Colonic mucosa (tissue), 4 donors: ENCODE measurements at places on chromosomes 3 and 15.

DNA sequence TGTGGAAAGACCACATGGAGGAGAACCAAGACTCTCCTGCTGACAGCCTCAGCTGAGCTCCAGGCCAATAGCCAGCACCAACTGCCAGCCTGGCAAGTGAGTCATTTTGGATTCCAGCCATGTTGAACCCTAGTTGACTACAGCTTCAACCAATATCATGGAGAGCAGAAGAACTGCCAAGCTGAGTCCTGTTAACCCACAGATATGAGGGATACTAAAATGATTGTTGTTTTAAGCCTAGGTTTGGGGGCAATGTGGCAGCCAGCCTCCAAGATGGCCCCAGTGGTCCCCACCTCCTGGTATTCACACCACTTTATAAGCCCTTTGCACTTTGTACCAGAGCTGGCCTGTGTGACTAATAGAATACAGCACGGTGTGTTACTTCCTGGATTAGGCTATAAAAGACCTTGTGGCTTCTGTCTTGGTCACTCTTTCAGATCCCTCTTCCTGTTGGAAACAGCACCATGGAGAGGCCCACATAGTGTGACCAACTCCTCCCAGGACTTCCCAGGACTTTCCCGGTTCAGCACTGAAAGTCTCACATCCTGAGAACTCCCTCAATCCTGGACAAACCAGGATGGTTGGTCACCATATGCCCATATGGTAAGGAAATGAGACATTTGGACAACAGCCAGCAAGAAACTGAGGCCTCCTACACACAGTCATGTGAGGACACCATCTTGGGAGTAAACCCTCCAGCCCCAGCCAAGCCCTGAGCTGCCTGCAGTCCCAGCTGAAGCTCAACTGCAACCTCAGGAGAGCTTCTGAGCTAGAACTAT lies 32.4 kb upstream of the CDV3 start:
- DNase-seq: peak; percentile 66

- DNase-seq: no peak
These were observed 136.0 kb upstream of the CBLB start for GRCh38 chr3:106004826-106005225.

- no peak for DNase-seq
These were observed 54.2 kb upstream of the RBMS3 start for GRCh38 chr3:29226706-29227105.

GRCh38 chr3:16229681-16230080 lies 35.1 kb downstream of the DPH3 start:
- DNase-seq: no peak

DNA sequence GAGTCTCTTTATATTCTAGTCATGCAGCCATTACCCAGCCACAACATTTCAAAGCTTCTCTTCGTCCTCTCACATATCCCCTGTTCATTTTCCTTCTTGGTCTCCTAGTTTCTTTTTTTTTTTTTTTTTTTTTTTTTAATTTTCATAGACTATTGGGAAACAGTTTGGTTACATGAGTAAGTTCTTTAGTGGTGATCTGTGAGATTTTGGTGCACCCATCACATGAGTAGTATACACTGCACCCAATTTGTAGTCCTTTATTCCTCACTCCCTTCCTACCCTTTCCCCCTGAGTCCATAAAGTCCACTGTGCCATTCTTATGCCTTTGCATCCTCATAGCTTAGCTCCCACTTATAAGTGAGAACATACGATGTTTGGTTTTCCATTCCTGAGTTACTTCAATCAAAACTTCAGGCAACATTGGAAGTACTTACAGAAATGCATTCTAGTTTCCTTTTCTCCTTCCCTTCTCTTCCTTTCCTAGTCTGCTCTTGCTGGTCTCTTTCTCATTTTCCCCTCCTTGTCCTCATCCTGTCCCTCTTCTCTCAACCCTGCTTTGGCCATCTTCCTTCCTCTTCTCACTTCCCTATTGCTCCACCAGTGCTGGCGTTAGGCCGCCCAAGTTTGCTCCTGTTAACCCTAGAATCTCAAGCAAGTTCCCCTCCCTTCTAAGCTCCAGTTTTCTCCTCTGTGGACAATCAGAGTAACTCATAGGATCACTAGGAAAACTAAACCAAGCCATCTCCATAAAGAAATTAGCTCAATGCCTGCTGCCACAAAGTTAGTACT lies 4.8 kb downstream of the ATP8B4 start:
- no peak for DNase-seq

- DNase-seq: peak; percentile 33
These were observed 1.4 kb upstream of the MAGEL2 start for GRCh38 chr15:23648920-23649515.

DNA sequence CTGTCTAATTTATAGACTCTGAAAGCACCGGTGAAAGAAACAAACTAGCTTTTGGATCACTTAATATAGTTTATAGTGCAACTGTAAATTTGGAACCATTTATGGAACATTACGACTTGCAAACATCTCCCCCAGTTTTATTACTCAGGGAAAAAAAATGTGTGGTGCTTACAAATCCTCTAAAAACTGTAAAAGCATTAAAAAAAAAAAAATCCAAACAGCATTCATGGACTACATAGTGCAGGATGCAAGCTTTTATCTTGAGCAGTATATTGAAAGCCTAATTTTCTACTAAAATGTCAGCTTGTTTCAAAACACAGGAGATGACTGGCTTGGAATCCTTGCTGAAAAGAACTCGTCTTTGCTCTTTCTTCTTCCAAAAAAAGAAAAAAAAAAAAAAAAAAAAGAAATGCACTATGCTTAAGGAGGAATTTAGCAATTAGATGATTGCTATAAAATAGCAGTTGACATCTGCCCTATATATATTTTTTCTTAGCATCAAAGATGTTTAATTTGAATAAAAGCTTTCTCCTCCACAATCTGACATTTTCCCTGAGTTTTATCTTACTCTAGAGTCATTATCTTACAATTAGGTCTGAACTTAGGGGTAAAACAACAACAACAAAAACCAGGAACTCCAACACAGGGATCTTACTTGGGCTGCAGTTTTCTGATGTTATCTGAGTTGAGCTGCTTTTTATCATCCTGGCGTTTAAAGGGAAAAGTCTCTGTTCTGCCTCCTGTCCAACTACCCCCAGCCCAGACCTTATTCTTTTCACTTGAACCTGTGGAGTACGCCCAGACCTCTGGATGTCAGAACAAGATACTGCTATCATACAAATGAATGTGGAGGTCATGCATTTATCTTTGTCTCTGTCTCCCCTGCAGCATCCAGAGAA lies 62.6 kb upstream of the PDZRN3 start:
- DNase-seq: no peak

GRCh38 chr3:142960322-142960850 lies 3.1 kb downstream of the PAQR9 start:
- DNase-seq: no peak

DNA sequence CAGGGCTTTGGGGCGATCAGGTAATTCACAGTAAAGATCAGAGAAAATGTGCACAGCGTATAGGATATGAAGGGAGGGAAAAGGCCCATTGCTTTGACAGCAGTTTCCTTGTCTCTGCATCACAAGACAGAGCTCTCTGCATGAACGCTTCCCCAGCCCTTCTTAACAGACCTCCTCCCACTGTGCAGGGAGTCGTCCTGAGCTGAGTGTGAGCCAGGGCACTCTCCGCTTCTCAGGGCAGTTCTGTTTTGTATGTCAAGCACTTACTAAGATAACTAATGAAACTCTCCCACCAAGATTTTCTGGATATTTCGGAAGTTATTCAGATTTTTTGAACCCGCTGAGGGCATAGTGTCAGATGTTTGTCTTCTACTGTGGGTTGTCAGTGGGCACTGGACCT lies 105.8 kb upstream of the C15orf61 start:
- DNase-seq: no peak

- DNase-seq: no peak
These were observed 50.4 kb downstream of the ADAM10 start for GRCh38 chr15:58698887-58699641.

DNA sequence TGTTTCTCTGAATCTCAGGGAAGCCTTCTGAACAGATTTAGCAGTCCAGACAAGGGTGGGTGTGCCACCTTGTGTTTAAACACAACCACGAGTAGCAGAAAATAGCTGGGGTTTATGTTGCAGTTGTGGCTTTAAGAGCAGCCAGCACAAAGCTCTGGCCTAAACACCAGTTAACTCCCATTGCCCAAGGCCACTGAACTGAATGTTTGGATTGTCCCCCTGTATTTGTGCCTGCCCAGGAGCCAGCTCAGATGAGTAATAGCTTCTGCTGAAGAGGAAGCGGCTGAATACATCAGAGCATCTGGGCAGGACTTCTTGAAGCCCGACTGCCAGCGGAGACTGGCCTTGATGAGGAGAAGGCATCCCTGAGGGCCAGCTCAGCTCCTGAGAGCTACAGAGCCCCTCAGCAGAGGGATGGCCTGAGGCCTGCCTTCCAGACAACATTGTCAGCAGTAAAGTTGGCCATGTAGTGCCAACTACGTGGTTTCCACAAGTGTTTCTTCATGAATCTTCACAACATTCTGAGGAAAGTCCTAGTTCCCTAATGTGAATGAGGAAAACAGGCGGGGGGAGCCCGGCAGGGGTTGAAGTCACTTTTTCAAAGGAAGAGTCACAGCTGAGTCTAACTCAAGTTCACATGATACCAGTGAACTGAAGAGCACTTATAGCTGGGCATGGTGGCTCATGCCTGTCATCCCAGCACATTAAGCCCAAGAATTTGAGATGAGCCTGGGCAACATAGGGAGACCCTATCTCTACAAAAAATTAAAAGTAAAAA lies 65.8 kb upstream of the ZBTB38 start:
- no peak for DNase-seq

- no peak for DNase-seq
These were observed 20.9 kb downstream of the NUDT16 start for GRCh38 chr3:131402391-131403039.

GRCh38 chr3:149902498-149903139 lies 68.1 kb downstream of the PFN2 start:
- DNase-seq: no peak

GRCh38 chr3:185992831-185993374 lies 55.1 kb upstream of the TRA2B start:
- DNase-seq: no peak
